Left lung (tissue), 14 donors: ENCODE measurements at places on chromosomes 1 and 21. TPM values are rescaled to one million over a fixed set of nuclear protein-coding genes. Genes with fewer than 3 reads are reported as not detected.

GRCh38 chr1:165644064-165644735, 13.2 kb downstream of the MGST3 start:
- H3K36me3 ChIP-seq = peaks cover 9% of the 10 kb centered on the region
- H3K27me3 ChIP-seq = no peaks in the 10 kb centered on the region
- no peak overlapping the region for H3K27ac ChIP-seq
- H3K4me1 ChIP-seq = peaks cover 38% of the 10 kb centered on the region
- no peak for DNase-seq

DNA sequence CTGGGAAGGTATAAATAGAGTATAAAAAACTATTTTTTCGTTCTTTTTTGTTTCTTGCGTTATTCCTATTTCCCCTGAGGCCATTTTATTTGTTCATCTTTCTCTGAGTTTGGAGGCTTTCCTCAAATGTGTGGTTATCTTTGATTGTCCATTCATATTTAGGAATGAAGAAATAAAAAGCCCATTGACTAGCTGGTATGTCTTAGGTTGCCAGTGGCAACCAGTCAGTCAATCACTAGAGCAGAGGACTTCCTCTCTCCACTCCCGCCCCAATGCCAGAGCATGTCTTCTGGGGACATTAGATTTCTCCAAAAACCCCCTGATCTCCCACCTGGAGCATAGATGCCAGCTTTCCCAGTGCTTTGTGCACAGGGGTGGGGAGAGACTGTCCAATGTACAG, 20.7 kb upstream of the FOXE3 start:
- H3K4me1 ChIP-seq = no peaks in the 10 kb centered on the region
- no peak for DNase-seq
- H3K36me3 ChIP-seq = no peaks in the 10 kb centered on the region
- H3K27ac ChIP-seq = no peak overlapping the region
- peaks cover 44% of the 10 kb centered on the region for H3K27me3 ChIP-seq

LRRC38 gene
- not detected for total RNA-seq

OR2T35 gene
- not detected for total RNA-seq

DNA sequence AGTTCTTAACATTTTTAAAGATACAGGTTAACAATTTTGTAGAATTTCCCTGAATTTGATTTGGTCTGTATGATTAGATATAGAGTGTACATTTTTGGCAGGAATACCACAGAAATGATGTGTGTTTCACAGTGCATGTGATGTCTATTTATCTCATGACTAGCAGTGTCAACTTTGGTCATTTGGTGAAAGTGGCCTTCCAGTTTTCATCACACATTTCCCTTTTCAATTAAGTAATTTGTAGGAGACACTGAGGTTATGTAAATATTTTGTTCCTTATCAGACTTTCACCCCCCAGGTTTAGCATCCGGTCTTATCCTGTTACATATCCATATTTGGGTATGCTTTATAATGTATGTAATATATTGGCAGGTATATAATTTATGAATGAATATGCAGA, 41.8 kb downstream of the MAP3K7CL start:
- peaks cover 56% of the 10 kb centered on the region for H3K4me1 ChIP-seq
- H3K4me3 ChIP-seq = no peak overlapping the region
- H3K27me3 ChIP-seq = no peaks in the 10 kb centered on the region
- H3K27ac ChIP-seq = no peak overlapping the region
- no peaks in the 10 kb centered on the region for H3K36me3 ChIP-seq

- H3K27ac ChIP-seq = no peak overlapping the region
- no peak overlapping the region for H3K4me3 ChIP-seq
- H3K27me3 ChIP-seq = no peaks in the 10 kb centered on the region
- no peak for DNase-seq
- H3K4me1 ChIP-seq = no peaks in the 10 kb centered on the region
- H3K36me3 ChIP-seq = no peaks in the 10 kb centered on the region
Measured at GRCh38 chr21:15992171-15992570, 262.4 kb downstream of the USP25 start.

DNA sequence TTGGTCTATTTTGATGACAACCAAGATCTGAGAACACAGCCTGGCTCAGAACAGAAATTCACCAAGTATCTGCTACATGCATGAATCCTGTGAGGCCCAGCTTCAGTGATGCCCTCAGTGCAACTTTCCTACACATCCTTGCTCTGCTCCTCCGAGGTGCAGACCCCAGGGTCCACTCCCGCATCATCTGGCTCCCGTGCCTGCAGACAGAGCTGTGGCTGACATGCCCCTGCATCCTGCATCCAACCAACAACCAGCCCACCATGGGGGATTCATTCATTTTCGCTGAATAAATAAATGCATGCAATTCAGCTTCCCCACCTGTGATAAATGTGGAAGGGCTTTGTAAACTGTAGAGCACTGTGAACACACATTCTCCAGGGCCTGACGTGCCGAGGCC, 112.3 kb downstream of the GLIS1 start:
- no peaks in the 10 kb centered on the region for H3K4me1 ChIP-seq
- no peak overlapping the region for H3K4me3 ChIP-seq
- no peak overlapping the region for H3K27ac ChIP-seq
- no peaks in the 10 kb centered on the region for H3K27me3 ChIP-seq
- H3K36me3 ChIP-seq = no peaks in the 10 kb centered on the region
- DNase-seq = no peak

DNA sequence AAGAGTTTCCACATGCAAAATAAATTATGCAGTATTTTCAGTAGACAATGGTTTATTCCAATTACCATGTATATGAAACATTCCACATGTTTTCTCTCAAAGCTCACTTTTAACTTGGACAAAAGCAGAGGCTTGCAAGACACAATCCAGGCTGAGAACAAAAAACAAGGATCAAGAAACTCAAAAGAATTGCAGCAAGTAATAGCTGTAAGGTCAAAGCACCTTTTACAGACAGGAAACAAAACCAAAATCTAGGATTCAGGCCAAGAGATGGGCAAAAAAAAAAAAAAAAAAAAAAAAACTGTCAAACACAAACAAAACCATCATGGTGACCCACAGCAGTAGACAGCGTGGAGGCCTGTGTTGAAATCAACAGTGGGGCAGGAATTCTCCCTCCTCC, 9.3 kb downstream of the RGS1 start:
- no peaks in the 10 kb centered on the region for H3K36me3 ChIP-seq
- no peak overlapping the region for H3K27ac ChIP-seq
- no peak overlapping the region for H3K4me3 ChIP-seq
- DNase-seq = no peak
- H3K27me3 ChIP-seq = no peaks in the 10 kb centered on the region
- no peaks in the 10 kb centered on the region for H3K4me1 ChIP-seq

CELA3B gene
- total RNA-seq = not detected

- no peak overlapping the region for H3K27ac ChIP-seq
- DNase-seq = no peak
Measured at GRCh38 chr1:178267646-178268094, 173.8 kb downstream of the RASAL2 start.

- H3K27ac ChIP-seq = no peak overlapping the region
- H3K4me1 ChIP-seq = no peaks in the 10 kb centered on the region
- H3K4me3 ChIP-seq = no peak overlapping the region
- no peaks in the 10 kb centered on the region for H3K36me3 ChIP-seq
- DNase-seq = no peak
Measured at GRCh38 chr1:175162955-175163354, 29.6 kb downstream of the KIAA0040 start.

- no peaks in the 10 kb centered on the region for H3K36me3 ChIP-seq
- no peak overlapping the region for H3K4me3 ChIP-seq
- H3K4me1 ChIP-seq = no peaks in the 10 kb centered on the region
- H3K27ac ChIP-seq = no peak overlapping the region
Measured at GRCh38 chr21:37974081-37974480, 57.8 kb upstream of the KCNJ6 start.

GRCh38 chr1:13619909-13620308, 36.3 kb downstream of the PDPN start:
- no peak overlapping the region for H3K4me3 ChIP-seq
- no peak for DNase-seq
- H3K27ac ChIP-seq = no peak overlapping the region
- H3K4me1 ChIP-seq = no peaks in the 10 kb centered on the region
- no peaks in the 10 kb centered on the region for H3K27me3 ChIP-seq
- H3K36me3 ChIP-seq = no peaks in the 10 kb centered on the region

GRCh38 chr21:38631206-38631605, 132.9 kb upstream of the ERG start:
- no peaks in the 10 kb centered on the region for H3K36me3 ChIP-seq
- DNase-seq = no peak
- no peaks in the 10 kb centered on the region for H3K27me3 ChIP-seq
